Adipose tissue (tissue), 3 donors: ENCODE measurements at places on chromosomes 1 and 21. TPM values are rescaled to one million over a fixed set of nuclear protein-coding genes. Genes with fewer than 3 reads are reported as not detected.

RHBDL2 gene
- 0.34 TPM for polyA plus RNA-seq

HSD3B2 gene
- not detected for polyA plus RNA-seq

SYPL2 gene
- 1.2 TPM for polyA plus RNA-seq

AMIGO1 gene
- 2.5 TPM for polyA plus RNA-seq

BACE2 gene
- polyA plus RNA-seq = 18.3 TPM

SLC45A3 gene
- 0.67 TPM for polyA plus RNA-seq

PAPPA2 gene
- 0.79 TPM for polyA plus RNA-seq

KRTAP13-2 gene
- polyA plus RNA-seq = not detected

KCNK1 gene
- 3.6 TPM for polyA plus RNA-seq

CELA3A gene
- 5.3 TPM for polyA plus RNA-seq

CASQ2 gene
- 3.4 TPM for polyA plus RNA-seq

LCE2C gene
- not detected for polyA plus RNA-seq

LIN9 gene
- polyA plus RNA-seq = 0.98 TPM

FAM163A gene
- 0.05 TPM for polyA plus RNA-seq

SDHC gene
- 230 TPM for polyA plus RNA-seq

PCAT6 gene
- polyA plus RNA-seq = 1.8 TPM

CLCC1 gene
- polyA plus RNA-seq = 11.4 TPM

FCRL6 gene
- 0.08 TPM for polyA plus RNA-seq

FCRL5 gene
- not detected for polyA plus RNA-seq

FMO2 gene
- 3.3 TPM for polyA plus RNA-seq

CELA3B gene
- 11,522 TPM for polyA plus RNA-seq

FNDC5 gene
- polyA plus RNA-seq = 0.59 TPM

SLC2A5 gene
- polyA plus RNA-seq = 13.1 TPM

ARL8A gene
- polyA plus RNA-seq = 14.3 TPM

AK4 gene
- polyA plus RNA-seq = 19.3 TPM

RHOU gene
- polyA plus RNA-seq = 11.7 TPM

MROH7 gene
- 0.22 TPM for polyA plus RNA-seq

FTCD gene
- 0.34 TPM for polyA plus RNA-seq

SLC22A15 gene
- polyA plus RNA-seq = 0.86 TPM

LRIF1 gene
- 3.0 TPM for polyA plus RNA-seq

MYBPH gene
- not detected for polyA plus RNA-seq
